Amniotic epithelial cell (primary cell): ENCODE measurements at places on chromosomes 6 and 20.

GRCh38 chr6:166496460-166496859 lies 90.0 kb downstream of the RAMACL start:
- no peak for DNase-seq

DNA sequence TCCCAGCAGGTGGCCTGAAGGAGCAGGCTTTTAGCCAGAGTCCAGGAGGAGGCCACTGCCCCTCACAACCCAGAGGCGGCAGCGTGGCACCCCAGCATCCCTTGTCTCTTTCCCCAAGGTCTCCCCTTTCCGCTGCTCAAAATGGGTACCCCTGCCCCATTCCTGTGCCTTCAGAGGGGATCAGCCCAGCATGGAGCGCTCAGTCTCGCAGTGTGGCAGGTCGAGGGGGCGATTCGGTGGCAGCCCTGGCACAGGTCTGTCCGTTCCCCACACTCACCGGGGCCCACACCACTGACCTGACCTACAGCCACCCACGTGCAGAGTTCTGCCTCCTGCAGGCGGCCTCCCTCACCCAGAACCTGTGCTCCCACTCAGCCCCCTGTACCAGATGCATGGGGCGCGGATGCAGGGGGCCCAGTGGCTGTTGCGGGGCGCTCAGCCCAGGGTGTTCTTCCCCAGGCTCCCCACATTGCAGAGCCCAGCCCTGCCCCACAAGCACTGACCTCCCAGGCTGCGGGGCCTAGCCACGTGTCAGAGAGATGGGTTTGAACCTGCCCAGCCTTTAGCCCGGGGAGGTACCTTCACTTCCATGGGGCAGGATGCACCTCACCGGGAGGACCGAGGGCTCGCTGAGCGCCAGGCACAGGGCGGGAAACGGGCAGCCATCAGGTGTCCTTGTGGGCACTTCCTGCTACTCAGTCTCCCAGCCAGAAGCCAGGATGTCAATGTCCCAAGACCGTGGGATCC lies 41.8 kb downstream of the DSTN start:
- DNase-seq: peak; percentile 42

DNA sequence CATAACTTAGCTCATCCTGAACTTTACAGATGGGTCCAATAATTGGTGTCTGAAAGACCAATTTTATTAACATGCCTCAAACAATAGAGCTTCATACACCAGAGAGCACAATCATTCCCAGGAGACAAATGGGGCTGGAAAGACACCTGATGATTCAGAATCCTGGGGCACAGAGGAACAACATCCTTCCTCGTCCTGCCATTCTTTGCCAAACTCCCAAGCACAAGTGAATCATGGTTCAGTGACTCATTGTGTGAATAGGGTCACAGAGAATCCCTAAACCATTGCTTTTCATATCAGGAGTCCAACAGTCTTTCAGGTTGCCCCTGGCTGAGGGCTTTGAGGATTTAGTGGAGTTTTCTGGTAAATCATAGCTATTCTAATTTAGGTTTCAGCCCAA lies 266.4 kb upstream of the BMP2 start:
- DNase-seq: peak; percentile 74

DNA sequence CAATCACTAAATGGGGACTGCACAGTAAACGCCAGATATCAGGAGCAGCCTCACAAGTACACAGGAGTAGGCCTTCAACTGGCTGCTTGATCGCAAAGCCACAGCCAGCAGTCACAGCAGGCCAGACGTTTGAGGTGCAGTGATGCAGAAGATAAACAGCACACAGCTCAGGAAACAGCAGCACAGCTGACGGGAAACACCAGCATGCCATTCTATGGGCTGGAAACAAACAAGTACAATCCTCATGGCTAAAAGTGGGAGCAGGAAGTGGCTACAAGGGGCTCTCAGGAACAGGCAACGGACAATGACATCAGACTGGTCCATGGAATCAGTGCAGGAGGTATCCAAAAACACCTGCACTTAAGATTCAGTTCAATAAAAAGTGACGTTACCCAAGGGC lies 111.0 kb downstream of the DTNBP1 start:
- no peak for DNase-seq

DNA sequence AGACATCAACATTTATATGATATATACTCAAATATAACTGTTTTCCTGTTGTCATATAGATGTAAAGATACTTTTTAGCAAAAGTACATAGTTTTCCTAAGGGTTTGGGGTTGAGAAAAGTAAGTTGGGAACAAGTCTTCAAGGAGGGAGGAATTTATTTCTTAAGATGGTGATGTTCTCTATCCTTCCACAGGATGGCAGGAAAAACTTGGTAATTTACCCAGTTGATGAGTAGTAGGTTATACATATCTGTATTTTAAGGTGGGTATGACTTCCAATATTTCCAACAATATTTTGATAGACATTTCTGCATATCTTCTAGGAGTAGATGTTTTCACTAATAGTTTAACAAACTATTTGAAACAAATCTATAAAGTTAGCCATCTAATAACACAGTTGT lies 254.4 kb downstream of the RIMS1 start:
- DNase-seq: no peak
